ENCODE measurements at places on chromosomes 4 and X.
A peak's percentile ranks its signal among the peaks of the same experiment; 100 is the strongest.

- no peak for DNase-seq
These were observed 723.2 kb upstream of the AGA start for GRCh38 chr4:178165251-178165950.

DNA sequence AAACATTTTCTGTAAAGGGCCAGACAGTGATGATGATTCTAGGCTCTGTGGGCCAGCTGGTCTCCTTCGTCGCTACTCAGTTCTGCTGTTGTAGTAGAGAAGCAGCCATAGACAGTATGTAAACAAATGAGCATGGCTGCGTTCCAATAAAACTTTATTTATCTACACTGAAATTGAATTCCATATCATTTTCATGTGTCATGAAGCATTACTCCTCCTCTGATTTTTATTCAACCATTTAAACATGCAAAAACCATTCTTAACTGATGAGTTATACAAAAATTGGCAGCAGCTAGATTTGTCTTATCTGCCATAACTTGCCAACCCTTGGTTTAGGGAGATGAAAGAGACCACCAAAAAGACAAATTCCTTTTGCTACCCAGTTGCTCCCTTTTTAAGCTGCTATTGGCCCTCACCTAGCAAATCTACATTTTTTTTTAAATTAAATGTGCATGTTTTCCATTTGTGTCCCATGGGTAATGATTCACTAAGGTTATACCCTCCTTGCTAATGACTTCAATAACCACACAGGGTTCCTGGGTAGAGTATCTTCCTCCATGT lies 309.9 kb downstream of the DHX15 start:
- DNase-seq = peak; percentile 66

DNA sequence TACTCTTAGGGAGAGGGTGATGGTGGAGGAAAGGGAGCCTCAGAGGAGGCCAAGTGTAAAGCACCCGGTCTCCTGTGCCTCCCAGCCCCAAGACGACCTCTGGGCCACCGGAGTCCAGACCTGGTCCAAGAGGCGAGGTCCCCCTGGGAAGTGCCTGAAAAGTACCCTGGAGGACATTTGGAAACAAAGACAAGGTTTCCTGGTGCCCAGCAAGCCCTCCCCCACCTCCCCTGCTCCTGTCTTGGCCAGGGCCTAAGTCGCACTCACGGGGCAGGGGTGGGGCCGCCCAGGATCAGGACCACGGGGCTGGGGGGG lies 532 bp upstream of the SH3BP2 start:
- no peak for DNase-seq

- DNase-seq = peak; percentile 60
These were observed 13.2 kb downstream of the GPC4 start for GRCh38 chrX:133402042-133402453.

GRCh38 chrX:49106930-49107329 lies 16.6 kb downstream of the GPKOW start:
- peak; percentile 37 for DNase-seq

DNA sequence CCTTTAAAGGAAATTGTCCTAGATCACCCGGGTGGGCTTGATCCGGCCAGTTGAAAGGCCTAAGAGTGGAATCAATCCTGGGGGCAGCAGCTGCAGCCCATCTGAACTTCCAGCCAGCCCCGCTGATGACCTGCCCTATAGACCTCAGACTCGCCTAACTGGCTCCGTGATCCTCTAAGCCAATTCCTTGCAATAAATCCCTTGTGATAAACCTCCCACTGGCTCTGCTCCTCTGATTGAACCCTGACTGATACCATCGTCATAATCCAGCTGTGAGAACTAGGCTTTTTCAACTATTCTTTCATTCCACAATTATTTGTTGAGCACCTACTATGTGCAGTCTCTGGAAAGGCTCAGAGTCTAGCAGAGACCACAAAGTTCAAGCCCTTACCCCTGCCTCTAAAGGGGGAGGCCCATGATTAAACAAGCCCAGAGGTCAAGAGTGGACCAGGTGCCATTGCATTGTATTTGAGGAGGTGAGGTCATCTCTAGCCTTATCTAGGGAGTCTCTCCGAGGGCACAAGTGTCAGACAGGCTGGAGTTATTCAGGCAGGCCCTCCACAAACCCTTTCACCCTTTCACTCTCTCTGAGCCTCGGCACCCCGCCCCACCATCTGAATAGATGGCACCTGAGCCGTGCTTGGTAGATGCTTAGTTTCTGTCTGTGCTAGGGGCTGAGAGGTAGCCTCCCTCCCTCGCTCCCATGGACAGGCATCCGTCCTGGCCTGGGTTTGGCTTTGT lies 20.5 kb upstream of the GPR78 start:
- DNase-seq = no peak

GRCh38 chr4:68272380-68272779 lies 26.9 kb upstream of the TMPRSS11B start:
- DNase-seq = peak; percentile 5

DNA sequence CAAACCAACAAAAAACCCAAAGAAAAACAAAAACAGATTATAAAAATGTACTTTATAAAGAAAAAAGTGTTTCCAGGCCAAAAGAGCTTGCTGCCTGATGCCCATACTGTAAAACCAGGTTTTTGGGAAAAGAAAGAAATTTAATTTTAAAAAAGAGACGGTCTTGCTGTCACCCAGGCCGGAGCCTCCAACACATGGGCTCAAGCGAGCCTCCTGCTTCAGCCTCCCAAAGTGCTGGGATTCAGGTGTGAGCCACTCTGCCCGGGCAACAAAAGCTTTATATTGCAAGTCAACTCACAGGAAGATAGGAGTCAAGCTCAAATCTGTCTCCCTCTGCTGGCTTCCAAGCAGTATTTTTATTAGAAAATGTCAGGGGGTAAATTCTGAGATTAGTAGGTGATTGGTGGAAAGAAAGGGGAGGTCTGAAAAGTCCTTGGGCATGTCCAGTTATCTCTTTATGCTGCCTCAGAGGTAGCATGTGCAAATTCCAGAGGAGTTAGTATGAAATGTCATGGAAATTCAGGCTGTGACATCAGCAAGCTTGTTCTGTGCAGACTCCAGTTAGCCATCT lies 39.4 kb downstream of the MGST2 start:
- DNase-seq = no peak

- DNase-seq = no peak
These were observed 127.8 kb upstream of the FRMPD4 start for GRCh38 chrX:12010436-12010835.

GRCh38 chr4:172725581-172725980 lies 443.0 kb upstream of the GALNT7 start:
- DNase-seq = no peak

DNA sequence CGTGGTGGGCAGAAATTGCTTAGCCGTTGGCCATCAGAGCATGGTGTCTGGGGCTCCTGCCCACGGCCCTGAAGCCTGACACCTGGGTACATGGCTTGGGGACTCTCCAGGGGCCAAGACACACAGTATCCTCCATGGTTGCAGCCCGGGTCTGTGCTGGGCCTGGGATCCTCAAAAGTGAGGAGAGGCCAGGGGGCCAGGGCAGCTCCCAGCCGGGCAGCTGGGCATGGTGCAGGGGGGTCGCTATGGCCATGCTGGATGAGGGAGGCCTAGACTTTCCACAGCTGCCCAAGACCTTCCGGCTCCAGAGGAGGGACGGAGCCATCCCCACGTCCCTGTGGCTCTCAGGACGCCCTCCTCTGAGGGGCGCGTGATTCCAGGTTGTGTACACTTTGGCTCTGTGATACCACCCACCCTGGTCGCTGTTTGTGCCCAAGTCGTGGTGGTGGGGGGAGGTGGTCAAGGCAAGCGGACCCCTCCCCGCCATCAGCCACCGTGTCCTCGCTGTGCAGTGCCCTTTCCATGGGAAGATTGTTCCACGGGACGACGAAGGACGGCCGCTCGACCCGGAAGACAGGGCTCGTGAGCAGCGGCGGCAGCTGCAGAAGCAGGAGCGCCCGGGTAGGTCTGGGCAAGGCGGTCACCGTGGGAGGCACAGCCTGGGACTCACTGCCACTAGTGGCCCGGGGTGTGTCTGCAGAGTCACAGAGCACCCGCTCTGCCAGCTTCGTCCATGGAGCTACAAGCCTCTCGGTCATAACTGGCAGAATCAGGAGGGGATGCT lies 25.7 kb downstream of the NKX1-1 start:
- no peak for DNase-seq

DNA sequence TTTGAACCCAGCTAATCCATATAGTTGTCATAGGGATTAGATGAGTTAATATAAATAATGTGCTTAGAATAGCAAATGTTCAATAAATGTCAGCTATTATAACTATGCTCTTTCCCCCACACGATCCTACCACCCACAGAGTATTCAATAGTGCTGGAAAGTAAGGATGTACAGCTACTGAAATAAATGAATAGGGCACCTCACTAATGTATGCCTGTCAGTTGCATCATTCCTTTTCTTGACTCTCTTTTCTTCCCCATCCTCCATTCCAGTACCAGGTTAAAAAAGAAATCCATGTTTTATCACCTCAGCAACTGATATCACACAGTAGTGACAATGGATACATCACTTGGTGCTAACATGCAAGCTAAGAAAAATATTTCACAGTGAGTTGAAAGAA lies 42.8 kb upstream of the GPM6B start:
- DNase-seq = no peak

Data from lung (tissue), 17 donors.